HCT116 (cell line): ENCODE measurements at places on chromosomes 4 and X.

DNA sequence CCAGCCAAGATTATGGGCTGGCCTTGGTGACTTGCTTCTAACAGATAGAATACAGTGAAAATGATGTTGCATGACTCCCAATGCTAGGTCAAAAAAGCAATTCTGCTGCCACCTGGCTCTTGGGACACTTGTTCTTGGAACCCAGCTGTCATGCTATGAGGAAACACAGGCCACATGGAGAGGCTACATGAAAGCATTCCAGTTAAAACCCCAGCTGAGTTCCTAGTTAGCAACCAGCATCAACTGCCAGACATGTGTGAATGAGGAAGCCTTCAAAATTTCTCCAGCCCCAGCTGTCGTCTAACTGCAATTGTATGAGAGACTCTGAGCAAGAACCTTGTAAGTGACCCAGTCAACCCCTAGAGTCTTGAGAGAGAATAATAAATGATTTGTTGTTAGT, 105.2 kb upstream of the FGF16 start:
- DNase-seq, result no peak

DNA sequence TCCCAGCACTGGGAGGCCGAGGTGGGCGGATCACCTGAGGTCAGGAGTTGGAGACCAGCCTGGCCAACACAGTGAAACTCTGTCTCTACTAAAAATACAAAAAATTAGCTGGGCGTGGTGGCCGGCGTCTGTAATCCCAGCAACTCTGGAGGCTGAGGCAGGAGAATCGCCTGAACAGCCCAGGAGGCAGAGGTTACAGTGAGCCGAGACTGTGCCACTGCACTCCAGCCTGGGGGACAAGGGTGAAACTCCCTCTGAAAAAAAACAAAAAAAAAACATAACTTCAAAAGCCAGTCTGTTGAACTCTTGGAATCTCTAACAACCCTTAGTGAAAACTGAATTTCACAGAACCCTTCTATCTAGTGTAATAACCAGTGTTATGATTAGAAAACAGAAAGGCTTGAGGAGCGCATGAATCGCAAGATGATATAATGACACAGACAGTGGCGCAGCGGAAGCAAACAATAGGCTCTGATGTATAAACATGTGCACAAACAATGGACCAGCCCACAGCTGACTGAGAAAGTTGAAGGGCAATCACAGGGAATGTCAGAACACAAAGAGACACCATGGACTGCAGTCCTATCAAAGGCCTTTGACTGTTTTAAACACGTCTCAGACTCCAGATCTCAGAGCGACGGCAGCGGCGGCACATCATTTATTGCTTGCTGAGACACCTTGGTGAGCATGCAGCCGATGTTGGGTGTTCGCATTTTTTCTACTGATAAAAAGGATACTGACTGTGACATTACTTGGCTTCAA, 81.6 kb downstream of the NSUN7 start:
- DNase-seq, result no peak

DNA sequence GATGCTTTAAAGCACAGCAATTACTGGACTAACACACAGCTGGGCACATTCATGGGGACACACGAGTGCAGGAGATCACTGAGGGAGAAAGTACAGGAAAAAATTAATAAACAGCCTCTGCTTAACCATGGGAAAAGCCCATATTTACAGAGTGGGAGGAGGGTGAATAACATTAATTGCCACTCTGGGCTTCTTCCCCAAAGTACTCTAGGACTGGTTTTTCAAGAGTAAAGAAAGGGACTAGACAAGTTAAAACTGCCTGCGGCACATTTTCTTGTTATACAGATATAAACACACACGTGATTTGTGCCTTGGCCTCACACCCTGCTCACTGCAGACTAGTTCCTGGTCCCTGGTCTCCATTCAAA, 179.7 kb upstream of the TET2 start:
- no peak for DNase-seq

GRCh38 chr4:1039493-1040343, 28.3 kb downstream of the FGFRL1 start:
- no peak for DNase-seq

GRCh38 chrX:123339221-123339905, 155.3 kb downstream of the GRIA3 start:
- DNase-seq, result no peak

DNA sequence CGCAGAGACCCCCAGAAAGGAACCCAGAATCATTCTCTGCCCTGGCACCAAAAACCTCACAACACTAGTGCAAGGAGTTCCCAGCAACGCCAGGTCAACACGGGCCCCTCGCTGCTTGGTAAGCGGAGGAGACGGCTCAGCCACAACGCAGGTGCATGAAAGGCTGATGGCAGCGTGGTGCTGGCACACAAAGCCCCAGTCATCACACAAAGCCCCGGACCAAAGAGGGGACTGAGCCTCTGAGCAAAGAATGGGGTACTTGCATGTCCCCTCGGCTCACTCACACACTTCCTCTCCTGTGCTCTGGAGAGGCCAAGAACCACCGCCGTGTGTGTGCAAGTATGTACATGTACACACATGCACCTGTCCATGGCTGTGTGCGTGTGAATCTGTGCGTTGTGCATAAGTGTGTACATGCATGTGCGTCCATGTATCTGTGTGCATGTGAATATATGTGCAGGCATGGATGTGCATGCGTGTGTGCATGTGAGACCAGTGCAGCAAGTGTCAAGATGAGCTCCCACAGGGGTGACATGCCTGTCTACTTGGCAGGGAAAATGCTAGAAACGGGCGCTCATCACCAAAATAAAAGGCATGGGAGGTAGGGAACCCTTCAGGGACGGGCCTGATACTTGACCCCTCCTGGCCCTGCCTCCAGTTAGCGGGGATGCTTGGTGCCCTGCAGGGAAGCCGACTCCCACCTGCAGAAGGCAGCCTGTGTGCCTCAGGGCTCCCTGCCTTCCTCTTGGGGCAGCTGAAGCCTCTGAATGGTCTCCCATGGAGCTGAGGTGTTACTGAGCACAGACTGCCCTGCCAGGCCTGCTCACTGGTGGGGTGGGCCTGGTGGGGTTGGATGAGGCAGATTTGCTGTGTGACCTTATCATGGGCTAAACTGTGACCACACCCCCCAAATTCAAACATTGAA, 60.4 kb downstream of the ZFYVE28 start:
- DNase-seq, result no peak

- no peak for DNase-seq
These were observed 123.2 kb upstream of the SCML1 start for GRCh38 chrX:17613979-17614588.

DNA sequence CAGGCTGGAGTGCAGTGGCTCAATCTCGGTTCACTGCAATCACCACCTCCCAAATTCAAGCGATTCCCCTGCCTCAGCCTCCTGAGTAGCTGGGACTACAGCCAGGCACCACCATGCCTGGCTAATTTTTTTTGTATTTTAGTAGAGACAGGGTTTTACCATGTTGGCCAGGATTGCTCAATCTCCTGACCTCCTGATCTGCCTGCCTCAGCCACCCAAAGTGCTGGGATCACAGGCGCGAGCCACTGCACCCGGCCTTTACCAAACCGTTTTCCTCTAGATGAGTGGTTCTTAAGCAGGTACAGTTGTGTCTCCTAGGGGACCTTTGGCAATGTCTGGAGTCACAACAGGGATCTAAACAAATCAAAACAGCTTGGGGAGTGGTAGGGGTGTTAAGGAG, 11.6 kb downstream of the AMELX start:
- no peak for DNase-seq
